Keratinocyte (primary cell): ENCODE measurements at places on chromosomes 4 and X.

DNA sequence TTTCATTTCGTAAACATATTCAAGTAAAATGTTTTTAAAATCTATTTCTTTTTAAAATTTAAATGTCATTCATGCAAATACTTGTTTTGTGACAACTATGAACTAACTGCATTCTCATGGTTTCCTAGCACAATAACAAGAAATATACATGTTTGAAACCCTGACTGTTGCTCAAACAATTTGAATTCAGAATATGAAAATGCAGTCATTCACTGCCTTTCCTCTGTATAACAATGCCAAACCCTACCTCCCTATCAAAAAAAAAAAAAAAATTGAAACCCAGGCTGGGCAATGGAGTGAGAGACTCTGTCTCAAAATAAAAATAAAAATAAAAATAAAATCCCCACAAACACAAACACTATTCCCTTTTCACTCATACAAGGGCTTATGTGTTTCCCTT, 42.1 kb downstream of the MAB21L2 start:
- DNase-seq = no peak

DNA sequence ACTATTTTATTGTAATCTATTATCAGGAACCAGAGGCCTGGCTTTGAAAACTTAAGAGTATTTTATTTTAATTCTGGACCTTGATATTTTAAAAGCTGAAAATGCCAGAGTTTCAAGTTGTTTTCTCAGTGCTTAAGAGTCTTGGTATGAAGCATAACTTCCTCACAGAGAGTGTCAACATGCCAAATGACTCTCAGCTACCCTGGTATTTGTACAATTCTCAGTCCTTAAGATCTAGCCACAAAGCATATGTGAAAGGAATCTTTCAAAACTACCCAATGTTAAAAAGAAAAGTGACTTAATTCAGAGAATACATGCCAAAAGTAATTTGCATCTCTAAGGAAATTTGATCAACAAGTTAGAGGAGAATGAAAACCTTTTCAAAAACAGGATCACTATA, 171.9 kb downstream of the DKK2 start:
- no peak for DNase-seq

DNA sequence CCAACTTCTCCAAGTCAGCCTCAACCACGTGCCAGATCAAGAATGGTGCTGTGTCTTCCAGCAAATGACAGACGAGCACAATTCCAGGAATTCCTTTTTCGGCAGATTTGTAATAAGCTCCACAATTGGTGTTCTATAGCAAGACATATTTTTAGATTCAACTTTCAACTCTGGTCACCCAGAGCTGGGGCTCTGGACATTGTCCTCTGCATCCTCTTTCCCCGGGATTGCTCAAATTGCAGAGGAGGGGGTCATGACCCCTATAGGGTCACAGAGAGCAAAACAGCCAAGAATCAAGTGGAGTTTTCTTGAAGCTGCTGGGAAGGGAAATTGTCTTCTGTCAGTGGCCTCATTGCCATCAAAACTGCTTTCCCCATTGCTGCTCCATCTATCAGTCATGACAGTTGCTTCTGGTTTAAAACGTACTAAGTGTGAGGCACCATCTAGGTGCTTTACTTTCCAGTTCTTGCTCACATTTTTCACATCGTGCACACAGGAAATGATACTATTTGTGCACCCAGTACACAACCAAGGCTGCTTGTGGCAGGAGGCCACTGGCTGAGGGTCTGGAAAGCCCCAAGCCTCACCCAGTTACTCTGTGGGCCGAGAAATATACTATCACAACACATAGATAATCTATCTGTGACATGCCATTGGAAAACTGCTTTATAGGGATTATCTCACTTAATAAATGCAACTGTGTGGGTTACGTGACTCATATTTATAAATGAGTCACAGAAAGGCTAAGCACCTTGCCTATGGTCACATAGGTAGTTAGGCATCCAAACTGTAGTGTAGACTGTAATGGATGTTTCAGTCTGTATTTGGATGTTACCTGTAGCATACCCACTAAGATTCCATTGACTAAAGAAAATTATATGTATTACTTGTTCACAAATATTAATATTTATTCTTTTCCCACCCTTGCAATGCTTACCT, 91.7 kb upstream of the PHOX2B start:
- no peak for DNase-seq

DNA sequence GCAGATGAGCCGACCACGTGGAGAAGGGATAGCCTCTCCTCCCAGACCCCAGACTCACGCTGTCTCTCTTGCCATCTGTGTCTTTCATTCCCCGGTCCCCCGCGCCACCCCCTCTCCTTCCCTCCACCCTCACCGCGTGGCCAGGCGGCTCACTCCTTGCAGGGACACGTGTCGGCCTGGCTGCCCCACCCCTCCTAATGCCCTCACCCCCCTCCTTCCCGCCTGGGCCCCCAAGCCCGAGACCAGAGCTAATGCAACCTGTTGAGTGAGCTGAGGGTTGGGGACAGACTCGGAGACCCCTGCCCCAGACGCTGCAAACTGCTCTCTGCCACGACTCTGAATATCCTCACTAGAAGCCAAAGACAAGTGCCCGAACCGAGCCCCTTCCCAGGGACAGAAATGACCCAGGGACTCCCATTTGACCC, 1.8 kb downstream of the SLC38A5 start:
- no peak for DNase-seq

- no peak for DNase-seq
Observed at GRCh38 chrX:101257448-101258258, 33.5 kb downstream of the TAF7L start.

- DNase-seq = no peak
Observed at GRCh38 chr4:11529625-11530201, 101.0 kb upstream of the HS3ST1 start.

GRCh38 chr4:5971078-5971450, 47.2 kb downstream of the C4orf50 start:
- DNase-seq = no peak

DNA sequence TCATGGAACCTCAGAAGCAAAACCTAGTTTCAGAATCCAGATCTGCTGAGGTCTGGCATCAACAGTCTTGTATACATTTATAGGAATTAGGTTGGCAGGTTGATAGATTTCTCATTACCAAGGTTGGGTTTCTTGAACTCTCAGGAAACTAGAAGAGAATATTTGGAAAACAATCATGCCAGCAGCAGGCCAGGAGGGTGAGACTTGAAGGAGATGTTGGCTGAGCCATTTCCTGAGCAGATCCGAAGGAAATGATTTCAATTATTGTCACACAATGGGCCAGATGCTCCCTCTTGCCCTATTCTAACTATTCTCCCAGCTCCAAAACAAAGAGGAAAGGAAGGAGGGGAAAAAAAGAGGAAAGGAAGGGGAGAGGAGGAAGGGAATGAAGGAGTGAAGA, 45.2 kb downstream of the SHROOM4 start:
- no peak for DNase-seq

GRCh38 chr4:102869569-102870197, 891 bp downstream of the CISD2 start:
- DNase-seq = no peak

GRCh38 chrX:37785569-37785968, 5.7 kb downstream of the CYBB start:
- DNase-seq = no peak

DNA sequence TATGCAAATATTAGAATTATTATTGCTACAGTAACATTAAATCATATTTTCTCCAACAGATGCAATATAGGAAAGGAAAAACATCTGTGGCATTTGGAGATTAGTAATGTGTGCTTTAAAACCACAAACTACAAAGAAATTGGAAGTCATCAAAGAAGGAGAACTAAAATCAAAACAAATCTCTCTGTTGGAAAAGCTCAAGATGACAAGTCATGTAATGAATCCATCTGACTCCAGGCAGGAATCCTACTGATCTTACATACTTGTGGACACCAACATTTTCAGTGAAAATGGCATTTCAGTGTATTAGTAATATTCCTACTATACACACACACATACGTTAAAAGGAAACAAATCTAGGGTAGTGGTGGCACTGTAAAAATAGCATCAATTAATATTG, 98.2 kb downstream of the SLC39A8 start:
- DNase-seq = no peak

GRCh38 chrX:21885568-21885967, 29.8 kb downstream of the YY2 start:
- DNase-seq = no peak

- DNase-seq = no peak
Observed at GRCh38 chr4:2388429-2389182, 29.8 kb downstream of the ZFYVE28 start.

- DNase-seq = no peak
Observed at GRCh38 chr4:4870576-4871241, 11.2 kb downstream of the MSX1 start.

GRCh38 chr4:136737066-136737465, 795.2 kb downstream of the PCDH18 start:
- no peak for DNase-seq

- no peak for DNase-seq
Observed at GRCh38 chrX:14618177-14618965, 89.0 kb downstream of the GLRA2 start.

GRCh38 chr4:41125558-41126311, 88.6 kb downstream of the APBB2 start:
- DNase-seq = no peak

- DNase-seq = no peak
Observed at GRCh38 chr4:99564921-99565320, 1.1 kb upstream of the TRMT10A start.

DNA sequence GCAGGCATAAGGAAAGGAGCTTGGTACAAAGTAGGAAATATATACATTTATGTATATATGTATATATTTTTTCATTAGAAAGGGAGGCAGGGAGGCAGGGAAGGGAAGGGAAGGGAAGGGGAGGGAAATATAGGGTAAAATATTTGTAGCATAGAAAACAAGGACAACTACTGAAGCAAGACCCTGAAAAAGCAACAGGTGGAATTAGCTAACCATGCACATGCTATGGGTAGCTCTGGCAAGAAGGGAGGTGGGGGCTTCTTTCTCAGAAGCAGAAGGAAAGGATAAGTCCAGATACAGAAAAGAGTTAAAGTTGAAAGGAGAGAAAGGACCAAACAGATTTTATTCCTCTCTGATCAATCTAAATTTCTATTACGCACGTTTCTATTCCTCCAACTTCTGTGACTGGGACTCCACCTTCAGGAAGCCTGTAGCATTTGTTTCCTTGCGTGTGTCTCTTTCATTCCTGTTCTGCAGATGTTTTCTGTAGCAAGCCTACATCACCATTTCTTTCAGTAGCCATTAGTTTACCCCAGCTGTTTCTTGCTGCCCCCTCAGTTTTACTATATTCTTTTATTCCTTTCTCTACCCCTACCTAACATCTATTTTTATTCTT, 82.9 kb downstream of the OR13H1 start:
- no peak for DNase-seq

- DNase-seq = no peak
Observed at GRCh38 chrX:153645921-153646488, 998 bp upstream of the DUSP9 start.

DNA sequence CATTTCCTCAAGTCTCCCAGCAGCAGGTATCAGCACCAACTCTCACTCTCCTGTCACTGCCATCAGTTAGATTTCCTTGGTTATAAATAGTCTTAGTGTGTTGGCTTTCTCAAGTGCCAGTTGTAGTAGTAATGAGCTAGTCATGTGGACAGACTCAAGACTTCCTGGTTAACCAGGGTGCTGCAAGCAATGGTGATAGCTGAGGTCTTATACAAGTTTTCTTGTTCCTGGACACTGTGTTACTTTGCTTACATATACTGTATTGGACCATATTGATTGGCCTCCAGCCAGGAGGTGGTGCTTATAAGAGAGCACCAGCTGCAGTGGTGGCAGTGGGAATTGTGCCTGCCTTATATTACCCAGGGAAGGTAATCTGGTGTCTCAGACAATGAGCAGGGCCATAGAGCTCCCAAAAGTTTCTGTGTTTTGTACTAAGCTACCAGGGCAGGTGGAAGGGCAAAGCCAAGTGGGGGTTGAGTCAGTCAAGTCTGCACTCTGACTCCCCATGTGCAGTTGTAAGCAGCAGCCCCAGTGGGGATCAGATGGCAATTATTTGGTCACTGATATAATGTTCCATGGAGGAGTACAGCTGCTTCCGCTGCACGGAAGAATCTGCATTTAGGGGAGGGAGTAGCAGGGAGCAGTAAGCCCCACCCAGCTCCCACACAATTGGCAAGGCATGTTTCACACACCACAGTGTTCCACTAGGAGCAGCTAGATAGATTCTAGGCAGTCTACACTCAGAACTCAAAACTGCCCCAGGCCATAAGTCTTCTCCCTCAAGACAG, 24.1 kb upstream of the ZDHHC15 start:
- DNase-seq = no peak

DNA sequence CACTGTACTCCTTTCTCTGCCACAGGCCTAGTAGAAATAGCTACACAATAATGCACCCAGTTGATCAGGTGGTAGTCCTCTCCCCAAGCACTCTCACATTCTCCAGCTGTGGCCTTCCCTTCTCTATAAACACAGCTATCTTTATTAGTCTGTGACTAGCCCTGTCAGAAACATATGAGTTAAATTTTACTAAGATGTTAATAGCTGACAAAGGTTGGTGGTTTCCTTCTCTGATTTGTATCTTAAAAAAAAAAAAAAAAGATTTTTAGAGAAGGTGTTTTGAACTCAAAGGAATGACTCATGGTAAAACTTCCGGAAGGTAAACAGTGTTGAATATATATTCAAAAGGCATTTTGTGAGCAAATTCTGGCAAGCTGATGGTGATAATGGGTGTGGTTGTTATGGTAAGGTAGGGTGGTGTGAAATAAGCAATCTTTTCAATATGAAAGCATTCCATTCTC, 327.4 kb downstream of the PPP3CA start:
- peak; percentile 25 for DNase-seq

DNA sequence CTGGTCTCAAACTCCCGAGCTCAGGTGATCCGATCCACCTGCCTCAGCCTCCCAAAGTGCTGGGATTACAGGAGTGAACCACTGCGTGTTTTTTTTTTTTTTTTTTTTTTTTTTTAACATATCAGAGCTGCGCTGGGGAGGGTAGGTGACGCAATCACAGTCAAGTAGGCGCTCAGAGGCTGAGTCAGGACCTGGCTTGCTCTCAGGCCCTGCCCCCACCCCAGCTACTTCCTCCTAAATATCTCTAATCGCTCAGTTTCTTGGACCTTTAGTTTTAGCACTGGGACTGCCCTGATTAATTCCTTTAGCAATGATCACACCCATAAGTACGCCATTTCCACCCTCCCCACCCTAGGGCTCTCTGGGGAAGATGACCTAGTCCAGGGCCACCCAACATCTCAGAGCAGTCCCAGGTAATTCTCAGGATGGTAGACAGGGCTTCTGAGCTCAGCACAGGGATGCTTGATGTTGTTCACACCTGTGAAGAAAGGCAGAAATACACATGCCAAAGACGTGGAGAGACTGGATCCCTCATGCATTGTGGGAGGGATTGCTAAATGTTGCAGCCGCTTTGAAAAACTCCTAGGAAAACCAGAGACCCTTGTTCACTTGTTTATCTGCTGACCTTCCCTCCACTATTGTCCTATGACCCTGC, 50.2 kb downstream of the DDX3X start:
- DNase-seq = no peak

- DNase-seq = no peak
Observed at GRCh38 chr4:147842573-147842972, 110.7 kb downstream of the ARHGAP10 start.

- peak; percentile 17 for DNase-seq
Observed at GRCh38 chrX:37921758-37922157, 74.4 kb upstream of the DYNLT3 start.

- DNase-seq = no peak
Observed at GRCh38 chr4:17077105-17077504, 178.7 kb upstream of the LDB2 start.

GRCh38 chr4:122624205-122624604, 3.3 kb upstream of the IL21 start:
- DNase-seq = no peak
